SJSA1 (cell line): ENCODE measurements at places on chromosomes 5 and 9. TPM values are rescaled to one million over a fixed set of nuclear protein-coding genes. Genes with fewer than 3 reads are reported as not detected.

Gene KCNV2
- not detected in 2 replicates for total RNA-seq

Gene NPR3
- total RNA-seq = 9.9 and 15.0 TPM in 2 replicates

Gene ADAMTS12
- total RNA-seq = 3.9 and 9.1 TPM in 2 replicates

GRCh38 chr9:112894699-112895098 lies 4.0 kb upstream of the SLC46A2 start:
- DNase-seq = no peak

DNA sequence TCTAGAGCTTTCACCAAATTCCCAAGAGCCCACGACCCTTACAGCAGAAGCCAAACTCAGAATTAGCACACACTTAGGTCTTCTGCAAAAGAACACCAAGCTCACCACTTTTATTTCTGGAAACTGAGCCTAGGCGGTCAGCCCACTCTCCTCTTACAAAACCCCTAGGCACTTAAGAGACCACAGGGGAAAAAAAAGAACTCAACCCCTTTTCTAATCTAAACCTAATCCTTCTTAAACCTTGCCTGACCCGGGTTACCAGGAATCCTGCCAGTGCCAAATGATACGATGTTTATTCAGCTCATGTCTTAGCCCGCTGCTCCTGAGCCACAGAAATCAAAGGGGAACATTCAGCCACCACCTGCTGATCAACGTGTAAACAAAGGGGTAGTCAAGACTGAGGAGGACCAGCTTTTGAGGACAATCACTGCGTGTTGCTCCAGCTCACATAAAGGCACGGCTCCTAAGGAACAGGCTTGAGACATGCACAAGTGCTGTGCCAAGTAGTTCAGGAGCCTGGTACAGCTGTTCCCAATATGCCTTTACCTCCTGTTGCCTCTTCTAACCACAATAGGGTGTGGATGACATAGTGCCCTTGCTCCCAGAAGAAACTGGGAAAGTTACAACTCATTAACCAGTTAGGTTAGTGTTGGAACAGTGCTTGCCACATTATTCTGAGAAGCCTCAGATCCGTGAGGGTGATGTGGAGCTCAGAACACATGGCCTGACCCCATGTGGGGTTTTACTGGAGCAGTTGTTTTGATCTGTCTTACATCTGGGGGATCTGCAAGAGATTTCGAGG lies 49.3 kb downstream of the ZFAND5 start:
- no peak for DNase-seq

DNA sequence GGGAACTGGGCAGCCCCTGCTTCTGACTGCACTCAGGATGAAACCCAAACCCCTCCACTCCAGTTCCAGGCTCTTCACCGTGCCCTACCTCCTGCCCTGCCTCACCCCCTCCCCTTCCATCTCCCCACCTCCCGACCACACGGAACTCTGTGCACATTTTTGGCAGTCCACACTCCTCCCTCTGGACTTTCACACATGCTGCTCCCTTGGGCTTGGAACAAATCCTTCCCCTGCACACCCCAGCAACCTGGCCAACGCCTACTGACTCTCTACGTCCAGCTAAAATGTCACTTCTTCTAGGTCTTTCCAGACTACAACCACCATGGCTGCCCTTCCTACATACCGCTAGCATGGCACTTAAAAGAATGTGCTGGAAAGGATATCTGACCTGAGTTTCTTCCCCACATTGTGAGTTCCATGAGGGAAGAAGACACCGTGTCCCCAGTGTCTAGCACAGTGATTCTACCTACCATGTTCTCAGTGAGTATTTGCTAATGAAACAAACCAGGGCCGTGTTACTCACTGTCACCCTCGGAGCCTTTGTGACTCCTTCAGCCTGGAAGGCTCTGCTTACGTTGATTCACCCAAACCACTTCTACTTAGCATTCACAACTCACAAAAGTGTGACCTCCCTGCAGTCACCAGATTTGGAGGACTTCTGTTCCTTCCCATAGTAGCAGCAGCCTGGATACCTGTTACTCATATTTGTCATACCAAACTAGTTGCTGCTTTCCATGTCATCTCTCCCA lies 18.7 kb downstream of the RETREG1 start:
- no peak for DNase-seq

DNA sequence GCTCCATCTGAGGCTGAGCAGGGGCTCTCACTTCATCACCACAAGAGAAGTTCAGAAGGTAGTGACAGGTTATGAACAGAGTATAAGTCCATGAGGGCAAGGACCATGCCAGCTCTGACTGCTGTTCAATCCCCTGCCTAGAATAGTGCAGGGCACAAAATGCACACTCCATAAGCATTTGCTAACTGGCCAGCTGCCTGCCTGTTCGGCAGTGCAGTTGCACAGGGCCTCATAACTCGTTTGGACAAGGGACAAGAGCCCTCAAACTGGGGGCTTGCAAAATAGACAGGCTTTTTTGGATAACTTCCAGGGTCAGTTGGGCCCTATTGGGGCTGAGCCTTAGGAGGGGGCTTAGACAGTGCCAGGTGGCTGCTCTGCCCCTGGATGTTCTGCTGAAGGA lies 21.1 kb downstream of the SPARC start:
- no peak for DNase-seq

DNA sequence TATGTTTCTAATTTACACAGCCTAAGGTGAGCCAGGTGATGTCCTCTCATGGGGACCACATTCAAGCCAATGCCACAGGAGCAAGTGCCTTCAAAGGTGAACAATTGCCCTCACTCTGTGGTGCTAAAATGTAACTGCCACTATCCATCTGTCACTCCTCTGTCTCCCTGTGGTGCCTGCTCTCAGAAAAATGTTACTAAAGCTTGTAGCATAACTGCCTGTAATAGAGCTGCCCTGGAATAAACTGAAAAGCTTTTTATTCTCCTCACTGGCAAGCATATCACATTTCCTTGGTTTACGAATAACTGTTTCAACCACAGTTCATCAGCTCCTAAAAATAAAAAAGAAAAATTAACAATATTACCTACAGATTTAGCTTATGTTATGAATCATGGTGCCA lies 142.4 kb downstream of the ST8SIA4 start:
- DNase-seq = no peak

- no peak for DNase-seq
Measured at GRCh38 chr5:161274951-161275350, 271.6 kb downstream of the GABRB2 start.
